Smooth muscle cell of trachea (primary cell): ENCODE measurements at places on chromosomes 11 and 22. TPM values are rescaled to one million over a fixed set of nuclear protein-coding genes. Genes with fewer than 3 reads are reported as not detected.

MFNG gene
- 0.33 and 1.5 TPM in 2 replicates for total RNA-seq

MAPK8IP1 gene
- total RNA-seq, result 8.1 and 17.4 TPM in 2 replicates

PHOX2A gene
- total RNA-seq, result not detected in 2 replicates

OR2AG2 gene
- total RNA-seq, result 0.15 and 0.33 TPM in 2 replicates

MGAT3 gene
- total RNA-seq, result not detected in 2 replicates

TRPC6 gene
- total RNA-seq, result 0.15 and 0.17 TPM in 2 replicates

C11orf87 gene
- total RNA-seq, result not detected in 2 replicates

CRYAB gene
- 8.7 and 48.3 TPM in 2 replicates for total RNA-seq

PGA5 gene
- 0.29 and 0.50 TPM in 2 replicates for total RNA-seq

SEC14L2 gene
- total RNA-seq, result 12.7 and 25.3 TPM in 2 replicates

MUC5AC gene
- total RNA-seq, result not detected in 2 replicates

CARD18 gene
- not detected in 2 replicates for total RNA-seq

TIMM10 gene
- 14.9 and 35.5 TPM in 2 replicates for total RNA-seq

DNAJB7 gene
- not detected in 2 replicates for total RNA-seq
